Activated T-helper 1 cell treated with anti-CD3 and anti-CD28 coated beads, Interleukin-2, amount 50 U/mL, for 16 hours (primary cell): ENCODE measurements at places on chromosomes 1 and 21.

- no peak for DNase-seq
Measured at GRCh38 chr1:174405219-174405618, 42.5 kb upstream of the GPR52 start.

- no peak for DNase-seq
Measured at GRCh38 chr1:167429612-167430011, 88.7 kb downstream of the CD247 start.

DNA sequence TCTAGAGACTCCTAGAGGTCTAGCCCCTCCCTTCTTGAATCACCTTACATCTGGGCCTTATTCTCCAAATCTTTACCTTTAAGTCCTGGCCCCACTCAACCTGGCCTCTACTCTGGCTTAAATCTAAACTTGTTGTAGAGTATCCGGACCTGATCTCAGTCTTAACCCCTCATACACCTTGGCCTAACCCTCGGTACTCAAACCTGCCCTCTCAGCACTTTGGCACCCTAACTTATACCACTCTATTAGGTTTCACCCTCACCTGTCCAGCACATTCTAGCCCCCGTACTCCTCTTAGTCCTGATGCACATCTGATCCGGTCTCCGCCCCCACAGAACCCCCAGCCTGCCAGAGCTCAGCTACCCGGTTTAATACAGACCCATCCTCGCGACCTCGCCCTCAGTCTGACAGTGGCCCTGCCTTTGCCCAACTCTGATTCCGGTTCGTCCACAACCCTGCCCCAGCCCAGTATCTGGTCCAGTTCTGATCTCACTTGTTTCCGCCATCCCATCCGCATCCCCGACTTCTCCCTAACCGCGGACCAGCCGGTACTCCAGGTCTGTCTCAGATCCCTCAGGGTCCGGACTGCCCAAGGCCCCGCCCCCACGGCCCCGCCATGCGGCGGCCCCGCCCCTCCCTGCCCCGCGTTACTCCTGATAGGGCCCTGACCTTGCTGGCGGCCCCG is 1.5 kb downstream of the TRIM62 start:
- DNase-seq = no peak

DNA sequence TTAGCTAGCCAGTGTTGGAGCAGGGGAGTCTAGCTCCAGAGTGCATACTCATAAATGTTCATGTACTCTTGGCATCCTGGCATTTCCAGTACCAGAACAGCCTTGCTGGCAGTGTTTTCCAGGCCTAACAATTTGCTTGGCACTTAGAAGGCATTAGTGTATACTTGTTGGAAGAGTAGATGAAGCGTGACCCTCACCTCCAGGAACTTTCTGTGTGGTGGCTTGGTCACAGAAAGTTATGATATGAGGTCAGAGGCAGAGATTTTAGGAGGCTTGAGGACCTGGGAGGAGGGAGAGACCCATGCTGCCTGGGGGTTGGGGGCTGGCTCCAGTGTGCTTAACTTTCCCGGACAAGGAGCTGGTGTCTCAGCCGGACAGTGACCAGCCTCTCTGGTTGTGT is 52.7 kb upstream of the GCLM start:
- no peak for DNase-seq

GRCh38 chr1:109721042-109721441 is 9.0 kb downstream of the GSTM5 start:
- no peak for DNase-seq

GRCh38 chr1:205440476-205441317 is 15.1 kb downstream of the BLACAT1 start:
- peak; percentile 49 for DNase-seq

- no peak for DNase-seq
Measured at GRCh38 chr1:109933856-109934711, 23.4 kb downstream of the CSF1 start.

DNA sequence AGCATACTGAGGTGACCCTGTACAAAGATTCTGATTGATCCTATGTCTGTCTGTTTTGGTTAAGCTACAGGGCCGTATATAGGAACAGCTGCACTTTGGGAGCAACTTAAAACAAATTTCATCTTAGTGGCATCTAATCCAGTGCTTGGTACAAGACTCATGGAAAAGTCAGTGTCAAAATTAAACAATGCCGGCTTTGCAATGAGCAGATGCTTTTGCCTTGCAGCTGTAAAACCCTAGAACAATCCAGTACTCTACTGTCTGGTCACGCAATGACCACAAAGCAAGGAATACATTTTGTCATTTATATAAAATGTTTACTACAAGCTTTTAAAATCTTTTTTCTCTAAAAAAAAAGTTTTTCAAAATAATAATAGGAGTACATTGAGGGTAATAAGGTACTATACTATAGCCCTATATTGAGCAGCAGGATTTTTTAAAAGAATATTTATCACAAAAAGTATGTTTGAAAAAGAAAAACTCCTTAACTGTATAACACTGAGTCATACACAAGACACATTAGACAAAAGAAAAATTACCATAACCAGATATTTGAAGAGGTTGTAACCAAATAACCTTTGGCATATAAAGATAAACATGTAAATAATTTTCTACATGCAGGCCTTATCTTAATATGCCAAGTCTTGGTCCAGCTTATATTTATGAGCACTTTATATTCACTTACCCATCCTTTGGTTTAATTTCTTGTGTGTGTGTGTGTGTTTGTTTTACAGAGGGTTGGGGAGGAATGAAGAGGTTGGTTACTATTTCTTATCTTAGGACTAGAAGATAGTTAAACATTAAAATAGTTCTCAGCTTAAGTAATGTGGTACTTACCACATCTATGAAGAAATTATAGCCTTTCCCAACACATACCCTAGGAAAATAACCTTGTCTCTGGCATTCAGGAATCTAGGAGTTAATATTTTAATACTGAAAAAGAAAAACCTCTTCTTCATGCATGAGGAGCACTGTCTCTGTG is 262.3 kb downstream of the FAF1 start:
- DNase-seq = no peak

- no peak for DNase-seq
Measured at GRCh38 chr1:200890818-200891773, 3.6 kb upstream of the INAVA start.

DNA sequence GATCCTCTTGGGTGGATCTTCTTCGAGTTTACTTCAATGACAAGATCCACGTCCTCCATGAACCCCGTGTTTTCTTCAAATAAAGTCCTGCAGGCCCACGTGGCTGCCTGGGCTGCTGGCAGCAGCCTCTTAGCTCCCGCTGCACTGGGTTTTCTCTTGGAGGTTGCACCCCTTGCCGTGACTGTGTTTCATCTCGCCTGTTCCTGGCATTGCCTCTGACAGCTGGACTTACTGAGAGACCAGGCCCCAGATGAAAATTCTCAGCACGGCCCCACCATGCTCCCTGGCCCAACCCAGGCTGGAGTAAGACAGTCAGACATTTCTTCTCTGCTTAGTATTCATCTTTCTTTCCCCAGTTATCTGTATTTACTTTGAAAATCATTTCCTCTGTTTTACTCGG is 274.8 kb upstream of the RUNX1 start:
- no peak for DNase-seq

GRCh38 chr1:214123061-214123784 is 135.4 kb downstream of the PROX1 start:
- DNase-seq = no peak

GRCh38 chr1:235525314-235525713 is 21.1 kb upstream of the B3GALNT2 start:
- DNase-seq = no peak

DNA sequence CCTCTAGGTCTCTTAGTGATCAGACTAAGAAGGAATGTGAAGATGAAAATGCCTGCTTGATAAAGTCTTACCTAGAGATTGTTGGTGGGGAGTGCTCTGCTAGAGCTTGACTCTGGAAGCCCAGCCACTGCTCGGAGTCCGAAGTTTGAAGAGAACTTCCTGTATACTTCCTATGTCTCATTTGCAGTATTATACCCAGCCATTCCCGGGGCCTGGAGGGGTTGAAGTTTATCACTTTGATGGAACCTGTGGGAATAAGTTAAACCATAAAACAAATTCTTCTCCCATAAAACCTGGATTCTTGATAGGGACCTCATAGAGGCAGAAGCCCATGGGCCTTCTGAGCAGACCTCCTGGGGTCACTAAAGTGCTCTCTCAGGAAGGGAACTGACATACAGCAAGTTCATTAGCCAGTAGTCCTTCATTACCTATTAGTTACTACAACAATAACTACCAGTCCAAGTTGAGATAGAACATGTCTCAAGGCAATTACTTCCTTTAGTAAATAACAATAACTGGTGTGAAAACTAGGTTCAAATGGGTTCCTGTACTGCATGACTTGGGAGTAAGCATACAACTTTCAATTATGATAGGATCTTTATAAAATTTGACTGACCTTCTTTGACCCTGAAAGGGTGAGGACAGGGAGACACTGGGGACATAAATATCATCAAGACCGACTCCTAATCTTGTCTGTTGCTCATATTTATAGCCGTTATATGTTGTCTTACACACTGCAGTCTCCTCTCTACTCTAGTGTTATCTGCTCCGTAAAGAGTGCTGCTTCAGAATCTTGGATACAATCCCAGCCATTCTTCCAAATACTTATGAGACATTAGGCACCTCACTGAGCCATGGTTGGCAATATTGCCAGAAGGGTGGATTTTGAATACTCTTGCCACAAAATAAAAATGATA is at the start of gene OR6N1:
Gene OR6N1, minus strand, starts transcription at position 246 of the 917 bp plus-strand sequence. CDS start 5,513 bp downstream, outside the sequence.
- no peak for DNase-seq

DNA sequence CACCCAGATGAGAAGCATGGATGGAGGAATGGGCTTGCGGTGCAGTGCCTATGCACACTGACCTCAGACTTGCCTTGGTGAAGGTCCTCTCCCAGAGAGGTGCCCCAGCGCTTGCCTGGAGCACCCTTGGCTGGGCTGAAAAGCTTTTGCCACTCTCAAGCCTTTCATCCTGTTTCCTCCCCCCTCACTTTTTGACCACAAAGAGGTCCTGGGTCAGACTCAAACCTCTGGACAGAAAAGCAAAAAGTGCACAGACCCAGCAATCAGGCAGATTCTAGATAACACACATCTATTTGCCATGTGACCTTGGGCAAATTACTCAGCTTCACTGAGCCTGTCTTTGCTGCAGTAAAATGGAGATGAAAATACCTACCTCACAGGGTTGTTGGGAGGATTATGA is 7.3 kb downstream of the TMEM35B start:
- no peak for DNase-seq

GRCh38 chr1:35576061-35576765 is 3.1 kb downstream of the TFAP2E start:
- no peak for DNase-seq

DNA sequence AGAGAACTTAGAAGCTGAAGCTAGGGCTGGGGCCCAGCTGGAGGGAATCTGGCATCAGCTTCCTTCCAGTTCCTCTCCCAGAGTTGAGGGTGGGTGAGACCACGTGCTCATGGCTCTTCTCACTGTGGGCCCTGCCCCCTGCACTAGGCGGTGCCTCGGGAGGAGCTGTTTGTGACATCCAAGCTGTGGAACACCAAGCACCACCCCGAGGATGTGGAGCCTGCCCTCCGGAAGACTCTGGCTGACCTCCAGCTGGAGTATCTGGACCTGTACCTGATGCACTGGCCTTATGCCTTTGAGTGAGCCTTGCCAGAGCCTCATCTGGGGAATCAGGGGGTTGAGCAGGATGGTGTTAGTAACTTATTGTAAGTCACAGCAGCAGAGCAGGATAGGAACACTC is 16.1 kb downstream of the AKR1A1 start:
- DNase-seq = no peak

DNA sequence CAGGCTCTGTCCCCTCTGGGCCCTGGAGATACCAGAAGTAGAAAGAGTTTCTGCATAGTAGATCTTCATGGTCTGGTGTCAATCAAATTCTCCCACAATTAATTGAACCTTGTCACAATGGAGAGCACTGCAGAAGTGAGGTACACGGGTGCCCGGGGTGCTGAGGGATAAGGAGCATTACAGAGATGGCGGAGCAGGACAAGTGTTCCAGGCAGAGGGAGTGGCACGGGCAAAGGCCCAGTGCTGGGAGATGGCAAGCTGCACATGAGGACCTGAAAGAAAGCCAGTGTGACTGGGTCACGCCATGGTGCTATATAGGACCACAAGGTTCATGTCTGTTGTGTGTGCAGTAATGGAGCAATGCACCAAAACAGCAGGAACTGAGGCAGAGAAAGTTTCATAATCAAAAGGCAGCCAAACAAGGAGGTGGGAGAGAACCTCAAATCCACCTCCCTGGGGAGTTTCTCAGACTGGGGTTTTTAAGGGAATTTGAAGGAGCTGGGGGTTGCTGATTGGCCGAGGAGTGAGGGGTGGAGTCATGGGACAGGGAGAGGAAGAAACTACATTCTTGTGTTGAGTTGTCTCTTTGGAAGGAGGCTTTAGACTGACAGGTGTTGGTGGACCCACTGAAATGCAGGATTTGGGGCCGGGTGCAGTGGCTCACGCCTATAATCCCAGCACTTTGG is 27.7 kb downstream of the ACOT11 start:
- DNase-seq = no peak

GRCh38 chr21:44916965-44917364 is 3.7 kb downstream of the ITGB2 start:
- no peak for DNase-seq

- no peak for DNase-seq
Measured at GRCh38 chr21:33644383-33645074, 2.2 kb downstream of the ITSN1 start.

DNA sequence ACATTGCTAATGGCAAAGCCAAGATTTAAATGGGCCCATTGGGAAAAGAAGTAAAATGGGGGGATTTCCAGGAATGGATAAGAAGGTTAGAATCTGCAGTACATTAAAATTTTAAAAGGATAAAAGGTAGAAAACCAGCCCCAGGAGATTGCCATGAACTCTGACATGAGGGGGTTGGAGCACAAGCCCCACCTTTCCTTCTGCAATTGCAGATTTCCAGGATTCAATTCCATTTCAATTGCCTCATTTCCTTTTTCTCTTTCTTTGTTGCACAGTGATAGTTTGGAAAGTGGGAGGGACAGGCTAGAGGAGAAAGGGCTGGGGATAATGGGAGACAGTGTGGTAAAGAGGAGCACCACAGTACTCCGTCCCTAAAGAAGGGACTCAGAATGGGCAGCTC is 238.5 kb upstream of the RAB4A start:
- no peak for DNase-seq

GRCh38 chr1:222798116-222798515 is 16.7 kb upstream of the DISP1 start:
- no peak for DNase-seq

- peak; percentile 82 for DNase-seq
Measured at GRCh38 chr1:207751790-207752455, at the start of gene CD46. TSS of gene CD46 (plus strand) at chr1:207752054. CDS start at chr1:207752213, 159 bp downstream.
